ENCODE measurements at places on chromosomes 4 and X.

GRCh38 chrX:100964362-100964761, 5.1 kb upstream of the ARL13A start:
- DNase-seq = no peak

DNA sequence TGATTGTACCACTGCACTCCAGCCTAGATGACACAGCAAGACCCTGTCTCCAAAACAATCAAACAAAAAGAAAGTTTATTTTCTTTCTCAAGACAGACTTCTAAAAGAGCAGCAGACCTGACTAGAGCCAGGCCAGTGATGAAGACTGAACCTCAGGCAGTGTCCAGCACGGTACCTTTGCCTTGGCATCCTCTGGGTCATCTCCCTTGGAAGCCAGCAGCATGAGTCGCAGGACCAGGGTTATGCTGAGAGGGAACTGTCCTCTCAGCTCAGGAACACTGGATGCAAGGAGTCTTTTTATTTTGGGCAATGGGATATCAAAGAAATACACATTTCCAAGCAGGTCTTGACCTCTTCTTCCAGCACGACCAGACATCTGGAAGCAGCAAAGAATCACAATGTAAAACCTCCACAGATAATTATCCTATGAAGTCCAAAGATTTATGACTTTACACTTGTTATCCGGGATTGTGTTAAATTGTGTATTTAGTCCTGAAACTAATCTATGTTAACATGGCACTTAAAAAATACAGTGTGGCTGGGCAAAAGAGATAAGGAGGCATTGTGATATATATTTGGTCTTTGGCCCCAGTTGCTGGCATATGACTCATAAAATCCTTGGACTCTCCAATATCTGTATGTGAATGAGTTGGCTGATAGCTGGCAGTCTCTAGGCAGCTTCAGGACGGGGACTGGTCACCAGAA, 66.0 kb upstream of the DDX60 start:
- DNase-seq = no peak

DNA sequence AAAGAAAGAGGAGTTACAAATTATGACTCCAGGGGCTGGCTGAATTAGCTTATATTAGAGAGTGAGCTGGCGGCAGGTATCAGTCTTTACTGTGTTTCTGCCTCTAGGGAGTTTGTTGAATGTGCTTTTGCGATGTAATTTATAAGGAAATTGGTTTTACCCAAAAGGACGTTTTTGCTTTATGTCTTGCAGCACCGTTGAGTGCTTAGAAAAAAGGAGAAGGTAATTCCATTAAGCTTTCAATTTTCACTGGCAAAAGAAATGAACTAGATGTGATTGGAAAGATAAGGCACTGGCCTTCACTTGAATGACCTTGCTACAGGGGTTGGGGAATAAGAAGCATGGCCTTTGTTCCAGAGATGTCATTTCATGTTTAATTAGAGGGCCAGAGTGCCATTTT, 74.9 kb upstream of the CBR4 start:
- no peak for DNase-seq

DNA sequence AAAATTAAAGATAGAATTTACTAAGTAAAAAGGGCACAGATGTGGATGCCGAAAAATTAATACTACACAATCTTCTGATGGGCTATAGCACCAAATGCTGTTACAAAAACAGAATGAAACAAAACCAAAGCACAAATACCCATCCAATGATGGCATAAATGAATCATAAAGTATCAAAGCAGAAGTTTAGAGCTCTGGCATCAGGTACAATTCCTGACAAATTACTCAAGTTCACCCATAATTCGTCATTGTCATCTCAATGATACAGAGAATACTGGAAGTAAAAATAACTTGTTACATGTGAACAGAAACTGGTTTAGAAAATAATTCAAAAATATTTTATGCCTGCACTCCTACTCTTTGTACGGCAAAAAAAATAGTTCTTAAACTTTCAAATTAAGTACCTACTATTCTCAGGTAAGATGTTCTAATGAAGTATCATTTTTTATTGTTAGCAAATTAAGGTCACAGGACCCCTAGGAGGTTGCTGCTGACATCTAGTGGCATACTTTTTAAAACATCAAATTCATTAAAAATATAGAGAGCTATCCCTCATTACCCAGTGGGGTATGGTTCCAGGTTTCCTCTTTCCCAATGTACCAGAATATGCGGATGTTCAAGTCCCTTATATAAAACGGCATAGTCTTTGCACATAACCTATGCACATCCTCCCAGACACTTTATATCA, 126.1 kb downstream of the INPP4B start:
- no peak for DNase-seq

- peak; percentile 66 for DNase-seq
These were observed 61.0 kb downstream of the SEPSECS start for GRCh38 chr4:25098964-25099891.

DNA sequence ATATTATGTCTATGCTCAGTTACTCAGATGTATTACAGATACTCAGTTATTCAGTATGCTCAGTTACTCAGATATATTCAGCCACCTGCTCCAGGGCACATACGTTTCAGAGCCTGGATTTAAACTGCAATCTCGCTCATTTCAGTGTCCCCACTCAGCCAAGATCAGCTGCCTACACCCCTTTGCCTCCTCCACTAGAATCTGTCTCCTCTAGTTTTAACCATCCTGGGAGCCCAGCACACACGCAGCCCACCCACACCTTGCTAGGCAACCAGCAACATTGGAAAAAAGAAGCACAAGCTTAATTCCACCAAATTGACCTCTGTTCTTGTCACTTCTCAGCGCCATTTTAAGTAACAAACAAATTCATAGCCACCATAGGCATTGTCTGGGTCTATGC, 246.2 kb downstream of the QDPR start:
- DNase-seq = no peak

- DNase-seq = no peak
These were observed 53.7 kb upstream of the FAAH2 start for GRCh38 chrX:57232658-57233360.

- DNase-seq = no peak
These were observed 216.6 kb downstream of the KDR start for GRCh38 chr4:54908763-54909162.

GRCh38 chr4:125481334-125482045, 166.7 kb downstream of the FAT4 start:
- no peak for DNase-seq

GRCh38 chrX:41153957-41154356, 68.7 kb downstream of the USP9X start:
- DNase-seq = no peak

DNA sequence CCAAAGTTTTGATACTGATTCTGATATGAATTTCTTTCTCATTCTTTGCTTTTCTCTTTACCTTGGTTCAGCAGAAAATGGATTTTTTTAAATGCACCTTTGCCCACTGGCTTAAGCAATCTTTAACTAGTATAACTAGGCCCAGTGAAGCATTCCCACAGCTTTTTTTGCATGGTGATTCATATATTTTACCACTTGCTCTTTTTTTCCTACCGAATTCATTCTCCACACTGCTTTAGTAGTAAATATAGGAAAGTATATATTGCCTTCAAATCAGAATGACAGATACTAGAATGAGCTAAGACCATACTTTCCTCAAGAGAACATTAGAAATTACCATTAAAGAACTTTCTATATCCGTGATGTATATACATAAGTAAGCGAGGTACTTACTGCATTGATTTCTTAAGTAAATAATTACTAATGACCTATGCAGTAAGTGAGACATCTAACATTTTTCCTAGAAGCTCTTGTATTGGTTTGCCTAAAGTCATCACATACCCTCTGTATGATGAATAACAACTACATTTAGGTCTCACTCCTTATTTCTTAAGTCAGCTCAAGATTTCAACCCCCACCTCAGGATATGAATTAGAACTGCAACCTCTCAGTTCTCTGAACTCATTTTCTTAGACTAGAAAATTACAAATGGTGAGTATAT, 44.2 kb downstream of the SLC4A4 start:
- no peak for DNase-seq

GRCh38 chrX:148530464-148531077, 30.2 kb downstream of the AFF2 start:
- DNase-seq = no peak

GRCh38 chr4:13449590-13449989, 34.5 kb downstream of the RAB28 start:
- DNase-seq = no peak

Data from muscle of arm (tissue), 14 donors.